Iris pigment epithelial cell (primary cell): ENCODE measurements at places on chromosomes 4 and X.

- no peak for DNase-seq
Measured at GRCh38 chrX:9770319-9770718, 4.7 kb upstream of the GPR143 start.

DNA sequence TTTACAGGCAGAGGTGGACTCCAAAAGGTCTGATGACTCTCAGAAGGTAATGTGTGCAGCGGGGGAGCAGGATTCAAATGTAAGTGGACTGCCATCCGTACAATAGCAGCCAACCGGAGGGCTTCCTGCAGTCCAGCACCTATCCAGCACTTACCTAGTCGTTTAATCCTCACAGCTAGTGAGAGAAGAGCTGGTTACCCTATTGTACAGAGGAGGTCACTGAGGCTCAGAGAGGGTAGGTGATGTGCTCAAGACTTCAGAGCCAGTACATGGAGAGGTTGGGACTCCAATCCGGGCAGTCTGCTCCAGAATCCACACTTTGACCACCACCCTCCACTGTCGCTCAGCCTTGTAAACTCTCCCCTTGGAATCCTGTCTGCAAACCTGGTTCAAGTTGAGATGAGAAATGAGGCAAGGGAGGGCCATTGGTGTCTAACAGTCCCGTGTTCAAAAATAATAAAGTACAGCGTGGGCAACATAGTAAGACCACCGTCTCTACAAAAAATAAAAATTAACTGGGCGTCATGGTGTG is 22.5 kb upstream of the JAKMIP1 start:
- DNase-seq, result peak; percentile 15

DNA sequence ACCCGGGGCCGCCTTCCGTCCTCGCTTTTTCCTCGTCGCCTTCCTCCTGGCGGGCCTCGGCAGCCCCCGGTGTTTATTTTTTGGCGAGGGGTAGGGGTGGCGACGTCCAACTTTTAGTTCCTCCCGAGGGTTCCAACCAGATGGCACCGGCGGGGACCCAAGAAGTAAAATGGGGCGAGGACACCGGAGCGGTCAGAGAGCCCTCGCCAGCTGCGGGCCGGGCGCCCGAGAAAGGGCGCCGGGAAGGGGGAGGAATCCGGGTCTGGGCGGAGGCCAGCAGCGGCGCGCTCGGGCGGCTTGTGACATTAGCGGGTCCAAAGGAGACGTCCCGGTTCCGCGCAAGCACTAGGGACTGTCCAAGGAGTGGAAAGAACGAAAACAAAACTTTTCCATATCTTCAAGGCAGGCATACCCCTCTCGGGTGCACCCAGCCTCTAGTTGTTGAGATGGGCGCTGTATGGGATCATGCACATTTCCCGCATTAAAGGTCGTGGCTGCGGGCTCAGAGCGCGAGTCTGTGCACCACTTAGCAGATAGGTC is 691 bp upstream of the USP46 start:
- DNase-seq, result peak; percentile 36

GRCh38 chr4:102836596-102836995 is 9.2 kb upstream of the UBE2D3 start:
- DNase-seq, result no peak

DNA sequence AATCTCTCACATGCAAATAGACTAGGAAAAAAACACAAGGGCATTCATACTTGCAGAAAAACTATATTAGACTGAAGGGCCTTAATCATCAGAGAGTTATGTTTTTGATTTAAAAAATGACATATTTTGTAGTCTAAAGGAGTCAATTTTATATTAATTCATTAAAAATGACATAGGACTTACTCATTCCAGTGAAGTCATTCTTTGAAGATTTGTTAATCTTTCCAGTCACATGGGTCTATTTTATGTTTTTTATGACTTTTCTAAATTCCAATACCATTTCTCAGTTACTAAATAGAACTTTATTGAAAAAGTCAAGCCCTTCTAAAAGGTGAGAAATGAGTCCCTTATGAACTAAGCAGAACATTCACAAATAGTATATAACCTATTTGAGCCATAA is 743.8 kb upstream of the INTU start:
- DNase-seq, result peak; percentile 63

DNA sequence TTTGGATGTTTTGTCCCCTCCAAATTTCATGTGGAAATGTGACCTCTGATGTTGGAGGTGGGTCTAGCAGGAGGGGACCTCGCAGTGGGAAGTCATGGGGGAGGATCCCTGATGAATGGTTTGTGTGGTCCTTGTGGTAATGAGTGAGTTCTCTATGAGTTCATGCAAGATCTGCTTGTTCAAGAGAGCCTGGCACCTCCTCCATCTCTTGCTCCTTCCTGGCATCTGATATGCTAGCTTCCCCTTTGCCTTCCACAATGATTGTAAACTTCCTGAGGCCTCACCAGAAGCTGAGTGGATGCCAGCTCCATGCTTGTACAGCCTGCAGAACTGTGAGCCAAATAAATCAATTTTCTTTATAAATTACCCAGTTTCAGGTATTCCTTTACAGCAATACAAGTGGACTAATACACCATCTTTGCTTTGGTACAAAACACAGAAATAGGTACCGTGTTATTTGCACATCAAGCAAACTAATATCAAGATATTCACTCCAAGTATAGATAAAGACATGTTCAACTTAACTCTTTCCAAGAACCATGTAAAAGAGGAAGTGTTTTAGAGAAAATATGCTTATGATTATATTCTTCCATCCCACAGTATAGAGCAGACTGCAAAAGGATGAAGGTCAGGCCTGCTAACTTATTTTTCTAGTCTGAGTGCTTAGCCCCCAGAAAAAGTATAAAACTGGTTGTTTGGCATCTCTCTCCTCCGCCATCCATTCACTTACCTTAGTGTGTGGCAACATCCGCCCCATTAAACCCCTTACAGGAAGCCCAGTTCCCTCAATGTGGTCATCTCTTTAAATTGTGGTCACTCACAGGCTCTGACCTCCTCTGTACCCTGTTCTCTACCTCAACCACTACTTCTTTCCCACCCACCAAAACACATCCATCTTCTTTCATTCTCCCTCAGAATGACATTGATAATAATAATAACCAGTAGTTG is 6.7 kb downstream of the ARAP2 start:
- no peak for DNase-seq

DNA sequence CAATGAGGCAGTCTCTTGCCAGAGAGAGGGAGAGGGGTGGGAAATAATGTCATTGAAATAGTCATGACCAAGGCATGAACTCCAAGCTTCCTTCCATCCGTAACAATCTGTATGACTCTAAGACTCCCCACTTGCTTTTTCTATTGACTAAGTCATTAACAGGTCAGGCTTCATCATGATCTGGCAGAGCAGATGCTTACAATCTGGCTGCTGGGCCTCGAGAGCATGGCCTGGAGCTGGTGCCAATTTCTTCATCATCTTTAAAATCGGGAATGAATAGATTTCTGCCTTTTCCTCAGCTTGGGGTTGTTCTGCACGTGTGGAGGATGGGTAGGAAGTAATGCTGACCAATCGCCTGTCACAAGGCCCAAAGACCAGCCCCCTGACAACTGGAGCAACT is 280.6 kb upstream of the CLNK start:
- DNase-seq, result no peak

DNA sequence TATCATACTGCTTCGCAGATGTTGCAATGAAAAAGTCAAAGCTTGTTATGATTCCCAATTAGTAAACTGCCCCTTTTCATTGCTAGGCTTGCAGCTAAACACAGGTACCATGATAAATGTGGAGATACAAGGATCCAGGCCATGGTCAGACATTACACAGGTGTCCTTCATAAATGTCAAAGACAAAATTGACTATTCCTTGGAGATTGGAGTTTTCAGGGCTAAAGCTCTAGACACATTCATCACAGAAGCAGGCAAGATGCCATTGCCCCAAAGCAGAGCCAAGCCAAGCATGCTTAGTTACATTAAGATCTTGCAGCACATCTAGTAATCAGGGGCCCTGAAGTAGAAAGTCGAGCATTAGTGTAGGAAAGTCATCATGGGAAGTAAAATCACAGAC is 111.3 kb upstream of the INTU start:
- no peak for DNase-seq

- DNase-seq, result peak; percentile 21
Measured at GRCh38 chr4:27084685-27085361, 224.2 kb downstream of the STIM2 start.

DNA sequence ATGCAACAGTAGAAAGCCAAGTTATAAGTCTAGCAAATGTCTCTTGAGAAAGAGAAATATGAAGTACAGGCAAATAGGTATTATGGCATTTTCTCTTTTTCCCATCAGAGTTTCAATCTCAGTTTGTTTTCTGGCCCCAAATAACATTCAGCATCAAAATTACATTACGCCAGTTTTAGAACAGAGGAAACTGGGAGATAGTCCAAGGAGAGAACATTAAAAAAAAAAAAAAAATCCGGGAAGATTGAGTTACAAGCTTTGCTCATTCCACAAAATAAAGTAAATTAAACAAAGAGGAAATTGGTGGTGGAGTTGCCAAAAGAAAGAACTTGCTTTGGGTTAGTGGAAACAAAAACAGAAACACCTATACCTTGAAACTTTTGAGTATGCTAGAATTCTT is 50.4 kb upstream of the IL13RA2 start:
- peak; percentile 15 for DNase-seq

- DNase-seq, result no peak
Measured at GRCh38 chr4:152171556-152171955, 364.3 kb downstream of the FBXW7 start.

- DNase-seq, result peak; percentile 69
Measured at GRCh38 chr4:25457053-25457715, 80.1 kb downstream of the ANAPC4 start.

- DNase-seq, result no peak
Measured at GRCh38 chrX:10152086-10152485, 4.7 kb upstream of the CLCN4 start.

GRCh38 chrX:133555782-133556458 is 140.6 kb upstream of the GPC4 start:
- no peak for DNase-seq

DNA sequence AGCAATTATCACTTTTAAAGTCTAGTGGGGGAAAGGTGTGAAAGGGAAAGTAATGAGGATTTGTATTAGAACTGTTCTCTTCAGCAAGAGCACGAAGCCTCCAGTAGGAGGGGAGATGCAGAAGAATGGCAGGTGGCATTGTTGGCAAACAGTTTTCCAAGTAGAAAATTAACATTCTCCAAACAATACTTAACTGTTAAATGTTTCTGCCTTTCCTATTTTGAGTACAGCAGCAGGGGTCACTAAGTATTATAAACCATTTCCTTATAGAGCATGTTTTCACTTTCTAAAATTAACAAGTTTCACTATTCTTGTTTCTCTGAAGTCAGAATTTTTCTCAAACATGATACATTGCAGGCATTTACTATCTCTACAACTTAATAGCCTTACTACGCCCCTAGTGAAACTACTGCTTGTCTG is 58.7 kb downstream of the LEF1 start:
- no peak for DNase-seq
